ENCODE measurements at places on chromosomes 13 and 19.

DNA sequence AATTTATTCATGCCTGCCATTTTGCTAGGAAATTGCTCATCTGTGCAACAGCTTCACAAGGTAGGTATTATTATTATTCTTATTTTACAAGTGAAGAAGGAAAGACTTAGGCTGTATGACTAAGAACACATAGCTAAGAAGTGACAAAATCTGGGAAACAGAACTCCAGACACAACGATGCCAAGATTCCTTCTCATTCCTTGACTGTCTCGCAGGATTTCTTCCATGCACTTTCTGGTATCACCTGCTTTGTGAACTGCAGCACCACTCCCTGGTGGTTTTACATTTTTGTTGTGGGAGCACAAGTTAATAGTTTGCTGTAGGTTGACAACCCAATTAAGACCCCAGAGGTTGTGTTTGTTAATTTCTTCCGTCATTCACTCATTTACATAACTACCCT, 188.5 kb downstream of the LACC1 start:
- DNase-seq, result no peak

DNA sequence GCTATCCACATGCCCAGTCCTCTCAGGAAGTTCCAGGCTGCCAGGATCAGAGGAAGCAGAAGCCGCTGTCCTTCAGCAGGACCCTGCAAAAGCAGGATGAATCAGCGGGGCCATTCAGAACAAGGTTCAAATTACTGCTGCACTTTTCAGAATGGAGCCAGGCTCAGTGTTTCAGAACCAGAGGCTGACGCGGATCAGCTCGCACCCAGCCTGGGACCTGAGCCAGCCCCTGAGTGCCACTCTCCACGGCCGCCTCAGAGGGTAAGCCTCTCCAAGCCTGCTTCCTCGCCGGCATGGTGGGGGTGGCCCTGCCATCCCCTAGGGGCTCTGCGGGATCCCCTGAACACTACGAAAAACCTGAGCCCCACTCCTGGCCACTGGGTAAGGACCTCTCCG, 24.7 kb downstream of the RASA3 start:
- DNase-seq, result no peak

- no peak for DNase-seq
These were observed 7.4 kb downstream of the DBP start for GRCh38 chr19:48629599-48630295.

GRCh38 chr19:40323705-40324104, 24.5 kb downstream of the C19orf47 start:
- no peak for DNase-seq

- no peak for DNase-seq
These were observed 53.0 kb downstream of the CHST8 start for GRCh38 chr19:33674626-33675367.

Data from activated CD4-positive, alpha-beta T cell treated with anti-CD3 and anti-CD28 coated beads, Interleukin-2, amount 50 U/mL, for 1 hour (primary cell).